ENCODE measurements at places on chromosomes 13 and 19.
A peak's percentile ranks its signal among the peaks of the same experiment; 100 is the strongest.

DNA sequence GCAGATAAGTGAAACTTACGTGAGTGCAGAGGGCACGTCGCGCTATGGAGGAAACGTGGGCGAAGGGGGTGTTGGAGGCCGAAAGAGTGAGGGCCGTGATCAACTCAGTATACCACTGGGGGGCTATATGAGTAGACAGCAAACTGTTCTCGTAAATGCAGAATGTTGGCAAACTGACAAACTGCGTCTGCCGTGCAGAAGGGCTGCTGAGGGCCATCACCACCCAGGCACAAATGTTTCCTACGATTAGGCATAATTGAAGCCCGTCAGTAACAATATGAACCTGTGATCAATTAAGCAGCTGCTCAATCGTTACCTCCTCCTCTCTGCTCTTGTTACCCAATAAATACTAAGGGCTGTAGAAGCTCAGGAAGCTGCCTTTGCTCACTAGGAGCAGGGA lies 17.3 kb upstream of the MADCAM1 start:
- DNase-seq, result no peak

- no peak for DNase-seq
Observed at GRCh38 chr19:33261511-33262189, 36.0 kb upstream of the SLC7A10 start.

GRCh38 chr19:10093295-10094186 lies 7.4 kb downstream of the SHFL start:
- DNase-seq, result no peak

DNA sequence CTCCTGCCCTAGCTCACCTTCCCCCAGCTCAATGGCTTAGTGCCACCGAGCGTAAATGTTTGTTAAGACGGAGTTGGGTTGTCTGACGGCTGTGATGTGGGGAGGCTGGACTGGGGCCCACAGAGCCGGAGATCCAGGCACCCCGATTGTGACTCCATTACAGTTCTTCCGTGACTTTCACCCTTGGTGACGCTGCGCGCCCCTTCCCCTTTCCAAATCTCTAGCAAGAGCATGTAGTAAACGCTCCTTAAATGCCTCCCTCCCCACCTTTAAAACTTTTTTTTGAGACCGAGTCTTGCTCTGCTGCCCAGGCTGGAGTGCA lies 829 bp downstream of the REEP6 start:
- no peak for DNase-seq

- DNase-seq, result no peak
Observed at GRCh38 chr13:47211106-47211505, 314.3 kb upstream of the HTR2A start.

DNA sequence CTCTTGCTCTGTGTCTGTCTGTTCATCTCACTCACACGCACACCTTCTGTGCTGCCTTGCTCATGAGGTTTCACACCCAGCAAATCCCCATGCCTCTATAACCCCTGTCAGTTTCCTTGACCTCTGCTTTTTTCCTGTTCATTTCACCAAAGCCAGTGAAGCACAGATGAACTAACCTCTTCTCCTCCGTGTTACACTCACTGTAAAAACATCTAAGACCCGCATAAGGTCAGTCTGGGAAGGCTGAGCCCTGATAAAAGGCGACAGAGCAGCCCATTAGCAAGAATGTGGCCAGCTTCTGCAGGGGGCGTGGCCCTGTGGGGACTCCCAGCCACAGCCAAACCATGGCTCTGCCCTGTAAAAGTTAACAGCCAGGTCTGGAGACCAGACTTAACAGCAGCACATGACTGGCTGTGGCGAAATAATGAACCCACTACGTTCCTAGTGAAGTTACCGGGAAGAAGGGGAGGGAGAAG lies 42.8 kb upstream of the NPAS1 start:
- DNase-seq, result no peak

DNA sequence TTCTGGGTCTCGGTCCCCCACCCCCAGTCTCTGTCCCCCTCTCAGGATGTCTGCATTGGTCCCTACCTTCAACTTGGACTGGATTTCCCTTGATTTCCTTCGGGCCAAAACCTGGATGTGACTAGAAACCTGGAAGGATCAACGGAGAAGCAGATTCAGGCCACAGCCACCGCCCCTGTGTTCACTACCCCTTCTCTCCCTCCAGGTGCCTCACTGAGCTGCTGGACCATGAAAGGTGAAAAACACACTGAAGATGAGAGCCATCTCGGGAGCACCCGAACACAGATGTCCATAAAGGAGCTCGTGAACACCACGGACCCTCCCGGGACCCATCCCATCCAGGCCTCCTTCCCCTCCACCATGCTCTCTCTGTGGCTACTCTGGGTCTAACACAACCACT lies 5.0 kb downstream of the TEAD2 start:
- no peak for DNase-seq

DNA sequence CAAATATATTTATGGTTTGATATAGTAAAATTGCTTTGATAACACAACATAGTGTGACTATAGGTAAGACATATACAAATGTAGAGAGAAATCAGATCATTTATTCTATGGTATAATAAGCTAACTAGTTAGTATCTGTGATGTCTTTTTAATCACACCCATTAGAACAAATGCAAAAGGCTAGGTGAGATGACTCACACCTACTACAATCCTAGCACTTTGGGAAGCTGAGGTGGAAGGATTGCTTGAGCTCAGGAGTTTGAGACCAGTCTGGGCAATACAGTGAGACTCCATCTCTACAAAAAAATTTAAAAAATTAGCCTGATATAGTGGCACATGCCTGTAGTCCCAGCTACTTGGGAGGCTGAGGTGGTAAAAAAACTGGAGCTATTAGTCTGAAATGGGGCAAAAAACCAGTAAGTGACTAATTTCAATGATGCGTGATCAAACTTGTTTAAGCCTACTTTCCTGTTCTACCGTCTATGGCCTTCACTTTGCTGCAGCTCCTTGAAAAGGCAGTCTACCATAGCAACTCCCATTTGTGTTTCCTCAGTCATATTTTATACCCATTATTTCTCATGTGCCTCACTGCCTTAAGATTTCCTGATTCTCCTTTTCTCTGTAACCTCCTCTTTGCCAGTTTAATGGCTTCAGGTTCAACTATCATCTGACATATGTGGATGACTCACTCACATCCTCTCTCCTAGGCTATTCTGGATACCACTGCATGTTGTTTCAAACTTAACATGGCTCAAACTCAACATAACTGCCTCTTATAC lies 12.5 kb downstream of the ALG5 start:
- no peak for DNase-seq

DNA sequence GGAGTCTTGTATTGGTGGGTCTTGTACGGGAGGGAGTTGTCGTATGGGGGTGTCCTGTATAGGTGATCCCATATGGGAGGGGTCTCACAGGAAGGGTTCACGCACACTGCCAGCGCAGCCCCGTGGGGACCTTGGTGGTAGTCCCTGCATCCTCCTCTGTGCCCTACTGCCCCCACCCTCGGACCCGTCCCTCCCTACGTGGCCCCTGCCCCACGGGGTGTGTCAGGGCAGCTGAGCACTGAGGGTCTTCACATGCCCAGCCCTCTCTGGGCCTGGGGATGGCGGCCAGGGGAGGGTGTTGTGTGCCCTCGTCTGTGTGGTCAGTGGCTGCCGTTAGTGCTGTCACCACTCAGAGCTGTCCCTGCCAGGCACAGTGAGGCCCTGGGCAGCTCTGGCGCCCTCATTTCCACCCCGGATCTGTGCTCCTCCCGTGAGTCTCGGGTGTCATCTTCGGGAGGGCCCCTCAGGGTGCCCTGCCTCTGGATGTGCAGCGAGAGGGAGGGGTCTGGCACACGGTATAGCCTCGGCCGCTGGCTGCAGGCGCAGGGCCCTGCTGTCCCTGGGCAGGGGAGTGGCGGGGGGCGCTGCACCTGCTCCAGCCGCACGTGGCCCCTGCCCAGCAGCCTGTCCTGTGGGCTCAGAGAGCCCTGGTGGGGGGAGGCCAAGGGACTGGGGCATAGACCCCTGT lies 16.0 kb upstream of the GNA15 start:
- DNase-seq, result peak; percentile 34

- DNase-seq, result peak; percentile 79
Observed at GRCh38 chr19:17086120-17086519, 10.5 kb downstream of the MYO9B start.

- DNase-seq, result no peak
Observed at GRCh38 chr13:102317593-102317992, 84.3 kb downstream of the FGF14 start.

- DNase-seq, result no peak
Observed at GRCh38 chr13:98791611-98792010, 39.1 kb upstream of the SLC15A1 start.

- DNase-seq, result no peak
Observed at GRCh38 chr13:29619995-29620394, 24.5 kb upstream of the SLC7A1 start.

DNA sequence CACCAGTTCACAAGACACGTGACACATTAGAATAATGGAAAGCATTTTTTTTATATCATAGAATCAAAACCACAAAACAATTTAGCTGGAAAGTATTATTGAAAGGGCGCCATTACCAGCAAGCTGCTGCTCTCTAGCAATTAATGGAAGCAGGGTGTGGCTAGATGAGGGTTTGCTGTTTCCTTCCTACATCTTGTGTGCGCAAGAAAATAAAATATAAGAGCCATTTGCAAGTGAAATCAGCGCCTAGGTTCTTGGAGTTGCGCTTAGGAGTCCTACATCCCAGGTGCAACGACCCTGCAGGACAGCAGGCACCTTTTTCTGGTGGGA lies 140.9 kb downstream of the ZNF536 start:
- DNase-seq, result no peak

- DNase-seq, result no peak
Observed at GRCh38 chr19:44840811-44841210, 5.3 kb upstream of the NECTIN2 start.

DNA sequence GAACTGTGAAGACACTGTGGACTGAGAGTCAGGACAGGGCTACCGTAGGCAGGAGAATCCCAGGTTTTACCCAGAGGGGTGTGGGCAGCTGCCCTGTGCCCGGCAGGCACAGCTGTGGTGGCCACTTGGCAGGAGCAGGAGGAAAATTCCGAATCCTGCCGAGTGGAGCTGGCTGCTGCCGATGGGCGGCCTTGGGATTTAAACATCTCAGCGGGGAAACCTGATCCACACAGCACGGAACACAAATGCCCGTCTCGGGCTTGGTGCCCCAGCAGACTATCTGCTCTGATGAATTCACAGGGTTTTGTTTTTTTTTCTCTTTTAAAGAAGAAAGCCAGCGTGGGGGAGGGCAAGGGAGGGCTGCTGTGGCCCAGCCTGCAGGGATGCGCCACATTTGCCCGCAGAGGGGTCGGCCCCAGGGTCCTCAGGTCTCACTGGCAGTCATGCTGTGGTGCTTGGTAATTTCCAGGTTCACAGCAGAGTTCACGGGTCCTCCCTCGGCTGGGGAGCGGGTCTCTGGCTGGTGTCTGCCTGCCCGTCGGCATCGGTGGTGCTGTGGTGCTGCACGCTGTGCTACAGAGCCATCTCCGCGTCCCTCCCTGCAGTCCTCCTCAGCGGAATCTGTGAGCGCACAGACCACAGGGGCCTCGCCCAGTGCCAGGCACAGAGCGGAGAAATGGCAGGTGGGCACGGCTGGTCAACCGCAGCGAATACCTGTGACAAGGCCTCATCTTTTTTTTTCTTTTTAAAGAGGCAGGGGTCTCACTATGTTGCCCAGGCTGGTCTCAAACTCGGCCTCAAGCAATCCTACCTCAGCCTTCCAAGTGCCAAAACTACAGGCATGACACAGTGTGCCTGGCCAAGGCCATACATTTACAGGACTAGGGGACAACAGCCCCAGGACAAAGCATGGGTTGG lies 28.1 kb downstream of the MPND start:
- DNase-seq, result no peak

DNA sequence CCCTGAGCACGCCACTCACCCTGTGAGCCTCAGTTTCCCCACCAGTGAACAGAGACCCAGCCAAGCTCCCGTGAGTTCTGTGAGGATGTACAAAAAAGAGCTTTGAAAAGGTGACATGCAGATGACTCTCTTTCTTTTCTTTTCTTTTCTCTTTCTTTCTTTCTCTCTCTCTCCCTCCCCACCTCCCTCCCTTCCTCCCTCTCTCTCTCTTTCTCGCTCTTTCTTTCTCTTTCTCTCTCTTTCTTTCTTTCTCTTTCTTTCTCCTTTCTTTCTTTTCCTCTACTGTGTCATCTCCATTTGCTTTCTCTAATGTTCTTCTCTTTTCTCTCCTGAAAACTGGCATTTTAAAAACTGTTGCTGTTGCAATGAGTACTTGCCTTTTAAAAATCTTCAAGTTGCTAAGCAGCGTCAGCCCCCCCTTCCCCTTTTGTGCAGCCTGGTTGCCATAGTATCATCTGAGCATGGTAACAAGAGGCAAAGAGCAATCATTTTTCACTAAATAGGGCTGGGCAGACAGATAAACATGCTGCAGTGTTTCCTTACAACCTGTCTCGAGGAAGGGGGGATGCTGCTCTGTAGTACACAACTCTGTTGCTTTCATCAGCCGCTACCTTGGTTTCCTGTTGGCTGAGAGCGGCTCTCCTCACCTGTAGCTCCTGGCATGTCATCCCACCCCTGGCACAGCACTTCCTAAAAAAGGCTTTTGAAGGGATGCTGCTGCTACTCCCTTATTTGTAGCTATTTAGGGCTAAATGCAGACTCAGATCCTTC lies 108.7 kb upstream of the MBNL2 start:
- DNase-seq, result peak; percentile 18

GRCh38 chr13:20553311-20553710 lies 13.6 kb upstream of the IFT88 start:
- peak; percentile 43 for DNase-seq

- DNase-seq, result no peak
Observed at GRCh38 chr19:7442423-7442822, 46.4 kb downstream of the PEX11G start.
